ENCODE measurements at places on chromosomes 11 and 22. TPM values are rescaled to one million over a fixed set of nuclear protein-coding genes. Genes with fewer than 3 reads are reported as not detected.

GRCh38 chr11:232783-233565 lies 3.2 kb downstream of the SIRT3 start:
- no peaks in the 10 kb centered on the region for H3K27me3 ChIP-seq
- no peaks in the 10 kb centered on the region for H3K36me3 ChIP-seq
- no peak overlapping the region for H3K27ac ChIP-seq
- H3K4me3 ChIP-seq: no peak overlapping the region
- H3K4me1 ChIP-seq: peaks cover 11% of the 10 kb centered on the region
- no peak for DNase-seq

GRCh38 chr11:33160136-33160535 lies 1.1 kb downstream of the CSTF3 start:
- no peaks in the 10 kb centered on the region for H3K36me3 ChIP-seq
- DNase-seq: peak; percentile 26

DNA sequence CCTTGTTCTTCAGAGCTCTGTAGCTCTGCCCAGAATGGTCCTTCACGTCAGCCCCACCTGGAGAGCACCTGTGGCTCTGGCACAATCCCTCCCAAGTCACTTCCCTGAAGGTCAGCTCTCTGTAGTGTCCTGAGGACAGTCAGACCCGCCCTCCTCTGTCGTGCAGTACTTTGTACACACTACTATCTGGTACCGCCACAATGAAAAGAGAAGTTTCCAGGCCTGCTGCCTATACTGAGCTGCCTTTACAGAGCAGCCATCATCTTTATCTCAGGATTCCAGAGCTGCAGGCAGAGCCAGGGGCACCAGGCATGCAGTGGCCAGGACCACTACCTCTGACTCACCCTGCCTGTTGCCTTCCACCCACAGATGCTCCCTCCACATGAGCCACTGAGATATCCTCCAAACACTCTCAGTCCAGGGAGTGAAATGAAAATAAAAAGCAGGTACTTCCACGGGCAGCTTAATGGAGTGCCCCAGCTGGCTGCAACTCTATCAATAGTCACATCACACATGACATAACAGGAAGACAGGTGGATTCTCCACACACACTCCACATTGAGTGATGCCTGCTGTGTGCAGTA lies 7.3 kb downstream of the PACSIN2 start:
- peak; percentile 35 for DNase-seq
- H3K4me1 ChIP-seq: no peaks in the 10 kb centered on the region
- no peak overlapping the region for H3K27ac ChIP-seq
- H3K27me3 ChIP-seq: no peaks in the 10 kb centered on the region
- no peak overlapping the region for H3K4me3 ChIP-seq

LDLRAD3 gene
- total RNA-seq: 14.2 TPM

GRCh38 chr22:41410311-41410751 lies 28.6 kb downstream of the TEF start:
- H3K36me3 ChIP-seq: no peaks in the 10 kb centered on the region
- no peaks in the 10 kb centered on the region for H3K27me3 ChIP-seq
- H3K4me3 ChIP-seq: no peak overlapping the region
- DNase-seq: no peak
- no peaks in the 10 kb centered on the region for H3K4me1 ChIP-seq
